ENCODE measurements at places on chromosomes 4 and X. TPM values are rescaled to one million over a fixed set of nuclear protein-coding genes. Genes with fewer than 3 reads are reported as not detected.

The LNX1 gene
- 10.9 TPM for total RNA-seq

The FANCB gene
- total RNA-seq, result 9.7 TPM

The MED28 gene
- 4.8 TPM for total RNA-seq

The LRCH2 gene
- total RNA-seq, result 2.3 TPM

The H2BW2 gene
- not detected for total RNA-seq

The TMSB15A gene
- total RNA-seq, result 1.4 TPM

The HPGD gene
- not detected for total RNA-seq

The TASL gene
- total RNA-seq, result not detected

The ABLIM2 gene
- total RNA-seq, result not detected

The GABRQ gene
- total RNA-seq, result not detected

The SUPT20HL2 gene
- total RNA-seq, result not detected

The PSAPL1 gene
- total RNA-seq, result not detected

The DTHD1 gene
- not detected for total RNA-seq

The RENBP gene
- not detected for total RNA-seq

The DKK2 gene
- total RNA-seq, result 8.2 TPM

The WAS gene
- total RNA-seq, result not detected
